ENCODE measurements at places on chromosomes 5 and 9. TPM values are rescaled to one million over a fixed set of nuclear protein-coding genes. Genes with fewer than 3 reads are reported as not detected.

DNA sequence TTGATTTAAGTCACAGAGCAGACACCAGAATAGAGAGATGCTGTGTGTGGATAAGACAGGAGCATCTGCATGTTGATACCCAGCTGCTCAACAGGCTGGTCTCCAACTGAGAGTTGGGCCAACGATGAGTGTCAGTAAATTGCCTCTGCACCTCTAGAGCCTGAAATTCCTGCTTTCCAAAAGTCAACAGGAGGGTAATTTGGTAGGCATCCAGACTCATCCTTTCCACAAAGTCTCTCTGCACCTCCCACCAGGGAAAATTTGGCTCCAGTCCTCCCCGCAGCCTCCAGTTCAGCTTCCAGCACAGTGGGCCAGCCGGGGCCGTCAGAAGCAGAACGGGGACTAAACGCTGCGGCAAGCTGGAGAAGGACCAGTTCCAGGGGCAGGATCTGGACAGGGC, 136.9 kb downstream of the RFK start:
- no peak for DNase-seq

The PCDH12 gene
- 0.07 TPM for polyA plus RNA-seq

DNA sequence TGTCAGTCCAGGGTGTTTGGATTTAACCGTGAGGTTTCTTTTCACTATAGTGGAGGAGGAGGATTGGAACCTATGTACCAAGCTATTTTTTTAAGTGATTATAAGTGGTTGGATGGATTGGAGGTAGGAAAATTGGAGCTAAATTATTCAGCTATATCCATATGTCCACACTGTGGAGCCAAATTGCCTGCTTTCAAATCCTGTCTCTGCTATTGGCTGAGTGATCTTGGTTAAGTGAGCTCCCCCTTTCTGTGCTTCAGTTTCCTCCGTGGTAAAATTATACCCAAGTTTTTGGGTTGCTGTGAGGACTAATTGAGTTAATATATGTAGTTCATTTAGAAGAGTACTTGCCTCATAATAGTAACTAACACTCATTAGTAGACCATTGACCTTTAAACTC, 2.5 kb downstream of the CENPP start:
- no peak for DNase-seq

GRCh38 chr5:52660621-52661020, 127.1 kb upstream of the ITGA1 start:
- no peak for DNase-seq

DNA sequence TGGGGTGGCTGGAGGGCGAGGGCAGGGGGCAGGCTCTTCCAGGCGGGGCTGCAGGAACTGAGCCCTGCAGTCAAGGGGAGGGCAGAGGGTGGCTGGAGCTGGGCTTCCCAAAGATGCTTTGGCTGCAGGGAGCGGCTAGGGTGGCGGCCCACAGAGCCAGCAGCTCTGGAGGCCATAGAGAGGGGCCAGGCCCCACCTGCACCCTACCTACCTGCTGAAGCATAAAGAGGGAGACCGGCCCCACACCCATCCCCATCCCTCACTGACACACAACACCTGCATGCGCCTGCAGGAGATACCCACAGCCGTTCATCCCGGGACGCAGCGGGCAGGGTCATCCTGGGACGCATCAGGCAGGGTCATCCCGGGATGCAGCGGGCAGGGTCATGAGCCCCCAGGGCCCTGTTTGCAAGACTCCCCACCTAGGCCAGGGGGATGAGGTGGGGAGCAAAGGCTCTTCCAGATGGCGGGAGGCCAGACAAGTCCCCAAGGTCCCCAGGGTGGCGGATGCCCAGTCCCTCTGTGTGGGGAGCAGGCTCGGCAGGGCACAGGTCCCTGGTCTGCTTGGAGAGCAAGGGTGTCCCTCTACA, 39.8 kb upstream of the NOTCH1 start:
- no peak for DNase-seq

DNA sequence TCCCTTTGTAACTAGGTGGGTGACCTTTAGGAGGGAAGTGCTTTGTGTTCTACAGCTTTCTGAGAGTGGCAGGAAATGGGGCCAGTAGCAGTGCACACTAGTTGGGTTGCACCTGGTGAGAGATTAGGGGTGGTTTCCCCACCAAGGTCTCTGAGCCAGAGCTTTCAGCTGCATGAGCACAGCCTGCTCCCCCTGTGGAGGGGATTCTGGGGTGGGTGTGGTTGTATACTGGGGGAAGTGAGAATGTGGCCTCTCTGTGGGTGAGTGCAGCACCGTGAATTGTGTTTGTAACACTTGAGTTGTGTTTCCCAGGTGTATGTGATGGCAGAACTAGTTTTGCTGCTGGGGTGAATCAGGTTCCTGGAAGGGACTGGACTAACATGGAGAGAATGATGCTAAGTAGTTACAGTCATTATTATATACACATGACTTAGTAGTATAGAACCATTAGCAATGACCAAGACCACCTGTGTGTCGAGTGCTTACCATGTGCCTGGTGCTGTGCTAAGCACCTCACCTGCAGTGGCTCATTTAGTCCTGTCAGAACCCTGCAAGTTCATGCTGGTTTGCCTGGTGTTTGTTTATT, 11.8 kb upstream of the CXXC5 start:
- DNase-seq = peak; percentile 72

The FGF18 gene
- not detected for polyA plus RNA-seq

GRCh38 chr9:103266064-103266463, 270.9 kb downstream of the CYLC2 start:
- no peak for DNase-seq

- DNase-seq = no peak
Measured at GRCh38 chr5:4640795-4641194, 499.3 kb upstream of the ADAMTS16 start.

GRCh38 chr9:69211424-69212036, 37.5 kb downstream of the TJP2 start:
- DNase-seq = no peak

All from naive thymus-derived CD8-positive, alpha-beta T cell (primary cell).